Neural progenitor cell (in vitro differentiated cells): ENCODE measurements at places on chromosomes 7 and 10.

- DNase-seq = no peak
Measured at GRCh38 chr7:98996150-98996552, 117.8 kb downstream of the TRRAP start.

GRCh38 chr10:1570416-1571051 lies 166.8 kb downstream of the ADARB2 start:
- peak; percentile 35 for DNase-seq

DNA sequence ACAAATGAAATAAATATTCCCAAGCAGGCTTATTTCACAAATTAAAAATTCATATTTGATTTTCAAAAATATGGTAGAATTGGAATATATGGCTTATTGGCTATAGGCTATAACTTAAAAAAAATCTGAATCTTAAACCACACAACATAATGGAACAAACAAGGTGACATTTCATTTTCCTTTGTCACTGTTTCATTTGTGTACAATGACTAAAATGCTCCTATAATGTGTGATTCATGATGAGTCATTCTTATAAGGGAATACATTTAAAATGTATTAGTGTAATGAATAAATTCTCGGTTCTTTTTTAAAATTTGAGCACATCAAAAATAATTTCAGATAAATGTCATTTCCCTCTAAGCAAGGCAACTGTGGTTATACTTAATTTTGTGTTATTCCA lies 148.0 kb upstream of the ANK3 start:
- no peak for DNase-seq

DNA sequence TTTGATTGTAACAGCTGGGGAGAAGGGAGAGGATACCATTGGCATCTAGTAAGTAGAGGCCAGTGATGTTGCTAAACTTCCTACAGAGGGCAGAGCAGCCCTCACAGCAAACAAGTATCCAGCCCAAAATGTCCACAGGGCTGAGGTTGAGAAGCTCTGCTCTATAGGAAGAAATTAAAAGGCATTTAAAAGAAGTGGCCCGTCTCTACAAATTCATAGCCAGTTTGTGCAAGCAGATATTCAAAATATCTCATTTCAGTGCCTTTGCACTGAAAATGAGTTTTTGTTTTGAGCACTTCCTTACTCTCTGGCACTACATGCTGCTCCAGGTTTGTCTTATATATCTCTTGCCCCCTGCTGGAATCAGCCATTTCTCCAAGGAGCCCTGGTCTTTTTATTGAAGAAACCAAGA lies 330.0 kb downstream of the BBS9 start:
- DNase-seq = peak; percentile 70

- no peak for DNase-seq
Measured at GRCh38 chr10:16724509-16724908, 92.7 kb downstream of the RSU1 start.

- no peak for DNase-seq
Measured at GRCh38 chr10:78019264-78019663, 10.1 kb downstream of the POLR3A start.

DNA sequence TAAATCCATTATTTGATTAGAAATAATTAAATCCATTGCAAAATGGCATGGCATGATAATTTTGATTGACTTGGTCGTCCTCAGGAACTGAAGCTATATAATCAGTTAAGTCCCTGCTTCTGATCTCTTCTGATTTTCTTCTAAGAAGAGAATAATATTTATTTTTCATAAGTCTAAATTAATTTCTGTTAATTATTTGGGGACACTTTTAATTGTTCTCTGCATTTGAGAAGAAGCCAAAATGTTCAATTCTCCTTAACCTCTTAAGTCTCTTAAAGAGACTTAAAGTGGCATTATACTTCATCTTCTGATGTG lies 67.2 kb downstream of the CAV1 start:
- no peak for DNase-seq

GRCh38 chr7:78039790-78040776 lies 241.5 kb downstream of the PHTF2 start:
- peak; percentile 70 for DNase-seq

GRCh38 chr7:16754856-16755317 lies 1.3 kb downstream of the TSPAN13 start:
- no peak for DNase-seq

- DNase-seq = no peak
Measured at GRCh38 chr10:61832866-61833481, 68.5 kb upstream of the ARID5B start.

- DNase-seq = no peak
Measured at GRCh38 chr10:11636697-11637303, 25.4 kb upstream of the USP6NL start.

DNA sequence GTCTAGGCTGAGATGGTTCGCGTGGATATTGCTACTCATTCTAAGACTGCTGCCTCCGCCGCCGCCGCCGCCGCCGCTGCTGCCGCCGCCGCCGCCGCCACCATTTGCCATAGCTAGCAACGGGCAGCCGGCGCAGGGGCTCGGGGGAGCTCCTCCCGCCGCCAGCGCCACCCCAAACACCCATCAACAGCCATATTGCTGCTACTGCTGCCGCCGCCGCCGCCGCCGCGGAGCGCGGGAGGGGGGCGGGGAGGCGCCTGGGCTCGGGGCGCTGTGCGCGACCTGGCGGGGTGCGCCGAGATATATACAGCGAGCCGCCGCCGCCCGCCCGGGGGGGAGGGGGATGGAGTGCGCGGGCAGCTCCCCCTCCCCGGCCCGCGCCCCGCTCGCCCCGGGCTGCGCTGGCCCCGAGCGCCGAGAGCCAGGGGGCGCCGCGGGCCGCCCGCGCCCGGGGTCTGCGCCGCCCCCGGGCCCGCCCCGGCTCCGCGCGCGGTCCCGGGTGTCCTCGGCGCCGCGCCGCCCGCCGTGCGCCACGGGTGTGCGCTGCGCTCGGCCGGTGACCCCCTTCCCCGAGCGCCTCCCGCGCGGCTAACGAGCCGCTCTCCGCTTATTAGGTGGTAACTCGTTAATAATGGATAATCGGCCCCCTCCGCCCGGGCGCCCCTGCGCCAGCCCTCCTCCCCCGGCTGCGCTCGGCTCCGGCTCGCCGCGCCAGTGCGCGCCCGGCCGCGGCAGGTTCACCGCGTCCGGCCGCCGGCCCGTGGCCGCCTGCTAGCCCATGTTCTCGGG lies at the start of gene KCNMA1:
Gene KCNMA1, minus strand, starts transcription at position 277 of the 789 bp plus-strand sequence.
- peak; percentile 68 for DNase-seq

GRCh38 chr7:97659363-97660045 lies 72.4 kb upstream of the TAC1 start:
- no peak for DNase-seq

DNA sequence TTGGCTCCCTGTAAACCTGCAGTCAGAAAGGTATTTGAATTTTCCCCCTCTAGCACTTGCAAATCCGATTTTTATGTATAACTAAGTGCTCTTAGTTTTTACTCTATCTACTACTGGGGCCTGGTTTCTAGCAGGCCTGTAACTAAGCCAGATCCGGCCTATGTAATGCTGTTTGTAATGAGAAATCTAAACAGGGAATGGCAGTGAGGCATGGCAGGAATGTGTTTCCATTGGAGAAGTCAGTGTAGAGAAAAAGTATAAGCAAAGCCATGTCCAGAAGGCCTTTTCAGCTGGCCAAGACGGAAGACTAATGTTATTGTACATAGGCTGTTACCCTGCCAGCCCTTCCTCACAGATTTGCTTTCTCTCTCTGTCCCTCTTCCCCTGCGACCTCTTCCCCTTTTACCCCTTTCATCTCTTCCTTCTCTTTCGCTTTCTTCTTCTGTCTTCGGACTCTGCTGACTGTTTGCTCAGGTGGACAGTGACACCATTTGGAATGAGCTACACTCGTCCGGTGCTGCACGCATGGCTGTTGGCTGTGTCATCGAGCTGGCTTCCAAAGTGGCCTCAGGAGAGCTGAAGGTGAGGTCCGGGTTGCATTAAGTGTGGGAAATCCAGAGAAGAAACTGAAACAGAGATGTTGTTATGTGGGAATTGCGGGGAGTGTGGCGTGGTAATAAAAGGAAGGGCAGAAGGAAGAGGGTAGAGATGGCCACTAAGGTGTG lies 297.5 kb downstream of the HDAC9 start:
- DNase-seq = no peak

DNA sequence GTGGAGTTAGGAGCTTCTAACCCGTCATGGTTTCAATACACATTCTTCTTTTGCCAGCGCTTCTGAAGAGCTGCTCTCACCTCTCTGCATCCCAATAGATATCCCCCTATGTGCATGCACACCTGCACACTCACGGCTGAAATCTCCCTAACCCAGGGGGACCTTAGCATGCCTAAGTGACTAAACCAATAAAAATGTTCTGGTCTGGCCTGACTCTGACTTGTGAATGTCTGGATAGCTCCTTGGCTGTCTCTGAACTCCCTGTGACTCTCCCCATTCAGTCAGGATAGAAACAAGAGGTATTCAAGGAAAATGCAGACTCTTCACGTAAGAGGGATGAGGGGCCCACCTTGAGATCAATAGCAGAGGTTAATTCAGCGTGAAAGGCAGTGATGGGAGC lies 22.4 kb downstream of the PRSS2 start:
- no peak for DNase-seq

GRCh38 chr10:112137154-112137987 lies 46.2 kb downstream of the GPAM start:
- peak; percentile 89 for DNase-seq

DNA sequence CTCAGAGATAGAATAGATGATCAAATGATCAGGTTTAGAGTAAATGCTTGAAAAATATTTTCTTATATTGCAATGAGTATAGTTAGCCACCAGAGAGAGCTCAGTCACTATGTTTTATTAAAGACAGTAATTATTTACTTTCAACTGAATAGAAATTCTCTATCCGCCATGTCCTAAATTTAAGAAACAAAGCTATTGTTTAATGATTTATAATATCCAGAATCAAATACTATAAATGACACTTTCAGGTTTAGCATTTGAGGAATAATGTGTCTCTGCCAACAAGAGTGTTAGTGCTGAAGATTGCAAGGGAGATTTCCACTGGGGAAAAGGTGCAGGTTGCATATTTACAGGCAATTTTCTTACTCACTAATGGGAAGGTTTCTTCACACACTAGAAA lies 184.7 kb downstream of the DGKB start:
- DNase-seq = peak; percentile 19

GRCh38 chr7:138459413-138460175 lies 465 bp upstream of the TRIM24 start:
- peak; percentile 99 for DNase-seq

DNA sequence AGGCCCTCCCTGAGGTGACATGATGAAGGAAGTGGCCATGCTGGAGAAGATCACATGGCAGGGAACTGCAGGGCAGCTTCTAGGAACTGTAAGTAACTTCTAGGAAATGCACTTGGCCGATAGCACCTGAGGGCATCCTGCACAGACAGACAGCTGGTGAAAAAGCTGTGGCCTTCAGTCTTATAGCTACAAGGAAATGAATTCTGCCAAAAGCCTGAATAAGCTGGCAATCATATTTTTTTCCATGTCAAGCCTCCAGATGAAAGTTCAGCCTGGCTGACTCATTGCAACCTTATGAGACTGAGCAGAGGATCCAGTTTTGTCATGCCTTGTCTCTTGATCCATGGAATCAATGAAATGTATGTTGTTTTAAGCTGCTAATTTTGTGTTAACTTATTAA lies 91.1 kb upstream of the CACNA2D1 start:
- DNase-seq = no peak

DNA sequence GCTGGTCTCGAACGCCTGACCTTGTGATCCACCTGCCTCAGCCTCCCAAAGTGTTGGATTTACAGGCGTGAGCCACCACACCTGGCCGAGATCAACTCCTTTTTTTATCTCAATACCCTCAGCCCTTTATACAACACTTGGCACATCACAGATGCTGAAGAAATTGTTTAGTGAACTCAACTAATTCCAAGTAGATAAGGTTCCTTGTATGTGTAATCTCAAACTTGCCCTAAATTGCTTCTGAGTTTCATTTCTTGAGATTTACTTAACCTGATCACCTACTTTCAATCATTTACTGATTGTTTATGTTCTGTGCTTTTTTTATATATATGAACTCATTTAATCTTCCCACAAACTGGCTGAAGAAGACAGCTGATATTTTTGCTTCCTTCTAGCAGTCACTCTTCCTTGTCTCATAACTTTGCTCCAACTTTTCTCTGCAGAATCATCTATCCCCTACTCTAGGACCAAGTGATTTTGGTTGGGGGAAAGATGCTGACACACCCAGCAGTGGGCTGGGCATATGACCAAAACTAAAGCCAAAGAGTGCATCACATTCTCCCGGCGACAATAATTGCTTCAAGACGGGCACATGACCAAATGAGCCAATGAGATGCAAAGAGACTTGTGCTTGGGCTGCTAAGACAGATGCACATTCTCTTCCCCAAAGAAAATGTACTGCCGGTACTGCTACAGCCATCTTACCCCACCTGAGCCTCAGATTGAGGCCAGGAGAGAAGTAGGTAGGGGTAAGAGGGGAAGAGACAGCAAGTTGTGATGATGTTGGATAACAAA lies 40.3 kb upstream of the ARID5B start:
- DNase-seq = no peak

DNA sequence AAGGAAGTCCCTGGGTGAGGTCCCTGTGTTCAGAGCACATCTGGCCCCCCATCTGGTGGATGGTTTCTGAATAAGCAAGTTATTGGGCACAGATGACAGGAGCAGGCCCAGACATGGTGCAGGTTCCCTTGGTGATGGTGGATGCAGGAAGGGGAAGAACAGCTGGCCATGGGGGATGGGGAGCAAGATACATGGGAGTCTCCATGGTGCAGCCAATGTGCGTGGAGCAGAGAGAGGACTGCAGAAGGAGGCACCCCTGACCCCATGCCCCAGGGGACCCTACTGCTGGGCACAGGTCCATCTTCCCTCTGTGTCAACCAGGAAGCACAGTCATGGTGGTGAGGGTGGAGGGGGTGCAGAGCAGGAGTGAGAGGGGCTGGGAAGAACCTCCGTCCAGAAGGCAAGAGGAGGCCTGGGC lies 43.8 kb upstream of the RABGEF1 start:
- DNase-seq = no peak

- DNase-seq = no peak
Measured at GRCh38 chr7:127968547-127968946, 62.7 kb downstream of the LRRC4 start.

- DNase-seq = no peak
Measured at GRCh38 chr10:57815949-57816348, 451.7 kb downstream of the IPMK start.

DNA sequence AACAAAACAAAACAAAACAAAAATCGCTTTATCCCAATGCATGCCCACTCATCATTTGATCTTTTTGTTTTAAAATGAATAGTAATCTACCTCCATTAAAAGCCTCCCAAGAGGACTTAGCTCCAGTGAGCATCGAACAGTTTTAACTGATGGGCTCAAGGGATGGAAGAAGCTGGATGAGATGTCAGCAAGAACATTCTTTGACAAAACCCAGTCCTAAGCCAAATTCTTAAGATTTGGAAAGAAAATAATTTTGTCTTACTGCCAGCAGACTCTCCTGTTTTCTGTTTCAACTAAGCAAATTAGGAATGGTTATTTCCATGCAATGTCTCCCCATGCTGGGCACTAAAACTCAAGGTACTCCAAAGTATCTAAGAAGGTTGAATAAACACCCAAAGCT lies 127.3 kb downstream of the RNLS start:
- DNase-seq = no peak
